ENCODE measurements at places on chromosomes 3 and 15.

DNA sequence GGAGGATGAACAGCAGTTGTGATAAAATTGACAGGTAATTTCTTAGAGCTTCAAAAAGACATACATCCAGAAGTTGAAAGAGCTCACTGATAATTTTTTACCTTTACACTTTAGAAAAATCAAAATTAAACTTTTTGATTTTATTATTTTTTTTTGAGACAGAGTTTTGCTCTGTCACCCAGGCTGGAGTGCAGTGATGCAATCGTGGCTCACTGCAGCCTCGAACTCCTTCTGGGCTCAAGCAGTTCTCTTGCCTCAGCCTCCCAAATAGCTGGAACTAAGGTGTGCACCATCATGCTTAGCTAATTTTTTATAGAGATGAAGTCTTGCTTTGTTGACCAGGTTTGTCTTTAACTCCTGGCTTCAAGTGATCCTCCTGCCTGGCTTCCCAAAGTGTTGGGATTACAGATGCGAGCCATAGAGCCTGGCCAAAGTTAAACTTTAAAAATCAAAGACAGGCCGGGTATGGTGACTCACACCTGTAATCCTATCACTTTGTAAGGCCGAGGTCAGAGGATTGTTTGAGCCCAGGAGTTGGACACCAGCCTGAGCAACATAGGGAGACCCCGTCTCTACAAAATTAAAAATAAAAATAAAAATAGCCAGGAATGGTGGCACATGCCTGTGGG lies 21.7 kb downstream of the PLA2G4F start:
- DNase-seq, result no peak

DNA sequence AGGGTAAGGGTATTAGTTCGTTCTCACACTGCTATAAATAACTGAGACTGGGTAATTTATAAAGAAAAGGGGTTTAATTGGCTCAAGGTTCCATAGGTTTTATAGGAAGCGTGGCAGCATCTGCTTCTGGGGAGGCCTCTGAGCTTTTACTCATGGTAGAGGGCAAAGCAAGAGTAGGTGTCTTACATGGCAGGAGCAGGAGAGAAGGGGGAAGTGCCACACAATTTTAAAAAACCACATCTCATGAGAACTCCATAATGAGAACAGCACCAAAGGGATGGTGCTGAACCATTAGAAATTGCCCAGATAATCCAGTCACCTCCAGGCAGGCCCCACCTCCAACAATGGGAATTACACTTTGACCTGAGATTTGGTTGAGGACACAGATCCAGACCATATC lies 12.2 kb downstream of the RNF111 start:
- no peak for DNase-seq

GRCh38 chr3:4447295-4447999 lies 19.6 kb downstream of the SUMF1 start:
- no peak for DNase-seq

DNA sequence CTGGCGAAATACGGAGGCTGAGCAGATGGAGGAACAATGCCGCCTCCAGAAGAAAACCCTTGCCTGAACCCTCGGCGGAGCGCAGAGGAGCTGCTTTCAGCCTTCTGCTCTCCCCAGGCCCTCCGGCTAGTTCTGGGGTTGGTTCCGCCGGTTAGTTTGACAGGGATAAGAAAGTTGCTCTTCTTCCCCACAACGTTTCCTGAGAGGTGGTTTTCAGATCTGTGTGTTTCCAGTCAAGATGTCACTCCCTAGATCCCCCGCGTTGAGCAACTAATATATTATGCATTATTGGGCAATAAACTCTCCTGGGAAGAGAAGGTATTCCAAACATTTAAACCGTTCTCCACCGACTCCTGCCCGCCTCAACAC lies 551 bp downstream of the NLGN1 start:
- DNase-seq, result no peak

- no peak for DNase-seq
These were observed 218.5 kb upstream of the CNTN3 start for GRCh38 chr3:74832925-74833324.

DNA sequence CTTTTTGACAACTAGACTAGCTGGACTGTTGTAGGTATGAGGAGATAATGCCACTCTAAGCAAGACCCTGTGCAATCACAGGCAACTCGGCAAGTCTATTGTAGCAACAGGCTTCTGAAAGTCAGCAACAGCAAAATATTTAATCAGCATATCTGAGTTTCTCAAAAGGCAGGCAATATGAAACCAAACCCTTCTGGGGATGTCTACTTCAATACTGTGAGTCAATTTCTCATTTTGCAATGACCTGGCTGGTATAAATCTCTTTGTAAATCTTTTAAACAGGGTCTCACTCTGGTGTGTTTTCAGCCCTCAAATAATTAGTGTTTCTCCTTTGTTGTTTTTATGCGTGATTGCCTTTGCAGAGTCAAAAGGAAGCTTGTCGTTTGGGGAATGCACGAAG lies 1044.5 kb downstream of the NTRK3 start:
- no peak for DNase-seq

- no peak for DNase-seq
These were observed 27.5 kb downstream of the FLNB start for GRCh38 chr3:58035524-58036255.

GRCh38 chr3:77411334-77411733 lies 371.4 kb downstream of the ROBO2 start:
- DNase-seq, result no peak

GRCh38 chr15:52334491-52335160 lies 39.0 kb upstream of the MYO5C start:
- no peak for DNase-seq

GRCh38 chr3:153113541-153113940 lies 48.5 kb upstream of the RAP2B start:
- DNase-seq, result no peak

DNA sequence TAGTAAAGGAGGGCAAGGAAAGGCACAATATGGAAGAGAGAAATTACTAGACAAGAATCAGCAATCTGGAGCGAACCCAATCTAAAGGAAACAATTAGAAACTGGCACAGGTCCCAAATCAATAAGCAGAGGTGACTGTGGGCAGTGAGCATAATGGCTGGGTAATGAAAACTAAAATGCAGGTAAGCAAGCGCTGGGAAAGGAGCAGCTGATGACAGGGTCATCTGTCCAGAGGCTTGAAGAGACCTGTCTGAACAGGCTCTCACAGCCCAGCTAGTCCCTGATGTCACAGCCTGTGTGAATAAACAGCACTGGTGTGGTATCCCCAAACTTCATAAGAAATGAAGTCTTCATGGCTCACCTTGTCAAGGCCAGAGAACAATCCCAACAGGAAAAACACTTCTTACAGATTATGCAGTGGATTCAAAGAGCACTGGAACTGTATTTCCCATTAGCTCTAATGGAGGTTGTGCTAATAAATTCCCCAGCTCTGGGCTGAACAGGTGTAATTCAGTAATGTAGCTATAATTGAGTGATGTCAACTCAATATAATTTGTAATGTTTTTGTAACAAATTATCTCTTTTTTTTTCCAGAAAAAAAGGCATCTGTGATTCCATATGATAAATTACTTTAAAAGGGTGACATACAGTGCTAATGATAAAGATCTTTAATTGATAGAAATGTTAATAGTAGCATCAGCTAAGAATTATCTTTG lies 197.3 kb downstream of the FHIT start:
- DNase-seq, result no peak

- no peak for DNase-seq
These were observed 138.7 kb downstream of the KLF13 start for GRCh38 chr15:31465083-31465955.

GRCh38 chr3:37492977-37493471 lies 318.6 kb upstream of the LRRFIP2 start:
- DNase-seq, result no peak

DNA sequence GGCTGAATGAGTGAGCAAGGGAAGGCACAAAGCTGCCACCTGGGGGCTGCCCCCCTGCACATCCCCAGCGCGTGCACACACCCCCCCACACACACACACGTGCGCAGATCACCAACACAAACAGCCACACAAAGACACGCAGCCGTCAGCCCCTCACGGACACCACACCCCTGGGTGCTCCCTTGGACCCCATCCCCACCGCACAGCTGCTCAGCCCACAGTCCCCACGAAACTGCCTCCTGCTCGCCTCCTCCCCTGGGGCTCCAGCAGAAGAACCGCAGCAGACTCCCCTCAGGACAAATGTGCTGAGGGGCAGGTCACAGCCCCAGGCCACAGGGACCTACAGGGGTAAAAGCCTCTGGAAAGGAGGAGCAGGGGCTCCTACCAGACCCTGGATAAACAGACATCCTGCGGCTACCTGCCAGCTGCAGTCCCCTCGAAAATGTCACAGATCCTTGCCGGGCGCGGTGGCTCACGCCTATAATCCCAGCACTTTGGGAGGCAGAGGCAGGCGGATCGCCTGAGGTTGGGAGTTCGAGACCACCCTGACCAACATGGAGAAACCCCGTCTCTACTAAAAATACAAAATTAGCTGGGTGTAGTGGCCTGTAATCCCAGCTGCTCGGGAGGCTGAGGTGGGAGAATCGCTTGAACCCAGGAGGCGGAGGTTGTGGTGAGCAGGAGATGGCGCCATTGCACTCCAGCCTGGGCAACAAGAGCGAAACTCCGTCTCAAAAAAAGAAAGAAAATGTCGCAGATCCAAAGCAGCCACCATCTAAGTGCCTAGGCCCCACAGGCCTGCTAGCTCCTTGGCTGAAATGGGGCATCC lies 6.5 kb downstream of the TWF2 start:
- DNase-seq, result peak; percentile 54

DNA sequence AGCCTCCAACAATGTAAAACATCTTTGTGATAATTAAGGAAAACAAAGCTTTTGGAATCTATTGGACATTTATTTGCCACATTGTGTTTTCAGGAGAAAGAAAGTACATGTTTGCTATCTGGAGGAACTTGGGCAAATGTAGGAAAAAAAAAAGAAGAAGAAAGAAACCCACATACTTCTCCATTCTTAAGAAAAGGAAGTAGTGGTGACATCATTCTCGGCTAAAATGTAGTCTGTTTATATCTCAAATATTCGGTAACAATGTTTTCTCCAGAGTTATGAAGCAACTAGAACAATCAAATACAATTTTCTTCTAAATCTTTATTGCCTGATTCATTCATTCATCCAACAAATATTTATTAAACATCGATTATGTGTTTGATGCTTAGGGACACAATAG lies 2.3 kb upstream of the TGFBR2 start:
- DNase-seq, result no peak

DNA sequence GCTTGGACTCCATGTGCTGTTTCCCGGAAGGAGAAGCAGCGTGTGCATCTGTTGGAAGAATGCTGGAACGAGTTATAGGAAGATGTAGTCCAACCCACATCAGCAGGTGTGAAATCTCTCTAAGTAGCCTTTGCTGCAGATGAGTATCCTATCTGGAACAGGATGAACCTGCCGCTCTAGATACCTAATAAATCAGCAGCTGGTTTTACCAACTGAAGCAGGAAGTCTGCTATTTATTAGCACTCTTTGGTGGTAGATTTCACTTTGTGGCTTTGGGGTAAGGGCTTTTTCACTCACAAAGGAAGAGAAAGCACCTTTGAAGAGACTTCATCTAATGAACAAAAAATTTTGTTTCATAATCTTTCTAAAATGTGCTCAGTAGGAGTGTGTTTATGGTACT lies 66.4 kb downstream of the DCUN1D1 start:
- DNase-seq, result no peak

- no peak for DNase-seq
These were observed 249.1 kb downstream of the UACA start for GRCh38 chr15:70514251-70514650.

DNA sequence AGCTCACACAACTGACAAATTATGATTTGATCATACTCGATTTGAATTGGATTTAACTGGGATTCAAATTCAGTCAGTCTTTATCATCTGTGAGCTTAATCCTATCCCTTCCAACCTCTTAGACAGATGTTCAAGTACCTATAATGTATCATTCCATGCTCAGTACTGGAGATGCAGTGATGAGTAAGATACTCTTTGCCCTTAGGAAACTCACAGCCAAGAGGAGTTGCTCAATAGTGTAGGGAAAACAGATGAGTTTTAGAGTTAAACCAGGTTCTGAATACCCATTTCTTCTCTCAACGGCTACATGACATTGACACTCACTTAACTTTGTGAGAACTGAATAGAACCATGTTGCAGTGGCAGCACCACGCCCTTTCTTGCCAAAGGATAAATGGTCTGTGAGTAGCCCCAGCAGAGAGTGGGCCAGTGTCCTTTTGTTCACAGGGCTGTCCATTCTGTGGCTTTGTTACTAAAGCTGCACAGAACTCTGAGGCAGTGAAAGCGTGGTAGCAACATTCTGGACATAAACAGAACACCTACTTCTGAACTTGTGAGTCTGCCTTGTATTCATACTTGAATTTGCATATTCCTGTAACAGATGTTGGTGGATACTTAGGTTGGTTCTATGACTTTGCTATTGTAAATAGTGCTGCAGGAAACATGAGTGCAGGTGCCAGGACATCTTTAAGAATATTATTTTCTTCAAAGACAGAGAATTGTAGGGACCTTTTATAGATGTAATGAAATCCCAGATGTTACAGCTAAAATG lies 91.6 kb downstream of the RASA2 start:
- DNase-seq, result no peak

DNA sequence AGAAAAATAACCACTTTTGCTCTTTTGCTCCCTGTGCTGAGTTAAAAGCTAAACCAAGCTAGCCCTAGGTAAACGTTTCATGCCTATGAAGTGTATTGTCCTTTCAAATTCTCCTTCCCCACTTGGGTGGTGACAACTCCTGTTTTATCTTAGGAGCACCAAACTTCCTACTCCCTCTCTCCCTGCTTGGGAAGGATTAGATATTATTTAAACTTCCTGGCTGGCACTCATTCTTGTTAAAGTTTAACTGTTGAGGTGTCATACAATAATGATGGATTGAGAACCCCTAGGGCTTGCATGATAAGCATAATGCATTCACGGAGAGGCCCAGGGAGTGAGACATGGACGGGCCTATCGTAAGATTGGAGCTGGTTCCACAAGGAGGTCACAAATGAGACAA lies 29.5 kb downstream of the B4GALT4 start:
- DNase-seq, result no peak

DNA sequence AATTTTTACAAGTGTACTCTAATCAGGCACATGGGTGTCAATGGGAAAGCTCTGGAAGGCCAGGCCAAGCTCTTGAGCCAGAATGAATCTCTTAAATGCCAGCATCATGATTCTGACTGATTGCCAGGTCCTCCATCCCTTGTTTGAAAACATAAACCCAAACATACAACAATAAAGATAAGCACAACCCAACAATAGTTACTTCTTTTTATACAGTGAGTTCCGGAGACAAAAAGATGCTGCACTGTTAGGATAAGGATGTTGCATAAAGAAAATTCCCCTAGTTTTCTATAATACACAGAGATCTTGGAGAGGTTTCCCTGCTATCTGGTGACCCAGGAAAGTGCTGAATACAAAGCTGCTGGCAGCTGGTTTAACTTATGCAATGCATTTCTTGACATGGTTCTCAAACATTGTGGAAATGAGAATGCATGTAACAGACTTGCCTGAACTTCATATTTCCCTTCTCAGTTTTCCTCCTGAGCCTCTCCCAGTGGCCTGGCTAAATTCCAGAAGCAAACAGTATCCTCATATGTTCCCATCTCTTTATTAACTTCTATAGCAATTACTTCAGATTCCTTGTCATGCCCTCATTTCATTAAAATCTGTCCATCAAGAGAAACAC lies 180.1 kb upstream of the PRICKLE2 start:
- DNase-seq, result no peak

GRCh38 chr3:61562042-61562720 lies 810 bp downstream of the PTPRG start:
- DNase-seq, result no peak
